Hematopoietic multipotent progenitor cell treated with erythropoietin and hydrocortisone succinate and interleukin-3 and kit ligand, for 6 days (in vitro differentiated cells): ENCODE measurements at places on chromosomes 13 and 19.

DNA sequence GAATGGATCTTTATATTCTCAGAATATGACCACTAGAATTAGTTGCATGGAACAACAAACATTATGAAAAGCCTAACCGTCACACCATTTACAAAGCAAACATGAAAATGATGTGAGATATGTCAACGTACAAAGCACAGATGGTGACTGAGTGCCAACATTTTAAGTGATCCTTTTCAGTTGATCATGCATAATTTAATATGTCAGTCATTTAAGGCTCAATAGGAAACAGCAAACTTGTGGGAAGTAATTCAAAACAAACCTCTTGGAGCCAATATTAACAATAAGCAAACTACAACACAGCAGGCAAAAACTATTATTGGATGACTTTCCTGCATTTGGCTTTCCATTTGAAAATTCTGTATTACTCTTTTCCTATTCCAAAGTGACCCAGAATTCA lies 277.6 kb downstream of the SLITRK6 start:
- DNase-seq, result no peak

DNA sequence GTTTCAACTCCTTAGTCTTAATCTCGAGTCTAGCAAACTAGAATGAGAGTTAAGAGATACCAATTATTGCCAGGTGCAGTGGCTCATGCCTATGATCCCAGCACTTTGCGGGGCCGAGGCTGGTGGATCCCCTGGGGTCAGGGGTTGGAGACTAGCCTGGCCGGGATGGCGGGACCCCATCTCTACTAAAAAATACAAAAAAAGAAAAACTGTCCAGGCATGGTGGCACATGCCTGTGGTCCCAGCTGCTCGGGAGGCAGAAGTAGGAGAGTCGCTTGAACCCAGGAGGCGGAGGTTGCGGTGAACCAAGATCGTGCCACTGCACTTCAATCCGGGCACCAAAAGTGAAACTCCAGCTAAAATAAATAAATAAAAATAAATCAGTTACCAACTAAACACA lies 1119.5 kb upstream of the ATXN8OS start:
- DNase-seq, result no peak

DNA sequence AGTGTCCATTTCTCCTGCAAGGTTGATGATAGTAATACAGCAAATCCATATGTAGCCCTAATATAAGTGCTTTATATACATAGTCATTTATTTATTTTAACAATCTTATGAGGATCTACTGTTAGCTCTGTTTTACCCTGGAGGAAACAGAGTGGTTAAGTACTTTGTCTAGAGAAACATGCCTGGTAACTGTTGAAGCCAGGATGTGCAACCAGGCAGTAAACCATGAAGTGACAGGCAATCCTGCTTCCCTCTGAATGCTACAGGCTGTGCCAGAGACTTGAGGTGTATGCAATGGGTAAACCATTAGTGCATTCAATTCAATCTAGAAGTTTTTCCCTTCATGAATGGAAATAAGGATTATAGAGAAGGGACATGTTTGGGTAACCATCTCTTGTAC lies 911.0 kb downstream of the PCDH17 start:
- DNase-seq, result no peak

GRCh38 chr13:53143757-53144339 lies 115.2 kb downstream of the OLFM4 start:
- DNase-seq, result no peak

GRCh38 chr13:92355213-92355612 lies 871.4 kb upstream of the GPC6 start:
- peak; percentile 2 for DNase-seq

GRCh38 chr13:98372876-98373275 lies 195.8 kb upstream of the RNF113B start:
- no peak for DNase-seq

- peak; percentile 77 for DNase-seq
Observed at GRCh38 chr13:101626925-101627555, 174.6 kb downstream of the ITGBL1 start.

- DNase-seq, result no peak
Observed at GRCh38 chr13:50360637-50361036, 345.4 kb downstream of the KCNRG start.

DNA sequence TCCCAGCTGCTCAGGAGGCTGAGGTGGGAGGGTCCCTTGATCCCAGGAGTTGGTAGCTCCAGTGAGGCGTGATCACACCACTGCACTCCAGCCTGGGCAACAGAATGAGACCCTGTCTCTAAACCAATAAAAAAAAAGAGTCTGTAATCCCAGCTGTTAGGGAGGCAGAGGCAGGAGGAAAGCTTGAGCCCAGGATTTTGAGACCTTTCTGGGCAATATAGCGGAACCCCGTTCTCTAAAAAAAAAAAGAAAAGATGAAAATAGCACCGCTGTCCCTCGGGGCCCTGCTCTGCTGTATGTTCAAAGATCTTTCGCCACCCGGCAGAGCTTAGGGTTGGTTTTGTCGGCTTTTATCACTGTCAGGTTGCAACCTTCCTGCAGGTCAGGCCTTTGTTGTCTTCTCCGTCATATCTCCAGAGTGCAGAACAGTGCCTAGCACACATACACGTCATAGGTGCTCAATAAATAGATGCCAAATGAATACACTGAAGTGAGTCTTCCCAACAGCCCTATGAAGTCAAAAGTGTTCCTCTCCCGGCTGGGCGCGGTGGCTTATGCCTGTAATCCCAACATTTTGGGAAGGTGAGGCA lies 13.4 kb upstream of the BCAM start:
- DNase-seq, result no peak

GRCh38 chr13:33744589-33745369 lies 73.2 kb upstream of the RFC3 start:
- DNase-seq, result no peak

DNA sequence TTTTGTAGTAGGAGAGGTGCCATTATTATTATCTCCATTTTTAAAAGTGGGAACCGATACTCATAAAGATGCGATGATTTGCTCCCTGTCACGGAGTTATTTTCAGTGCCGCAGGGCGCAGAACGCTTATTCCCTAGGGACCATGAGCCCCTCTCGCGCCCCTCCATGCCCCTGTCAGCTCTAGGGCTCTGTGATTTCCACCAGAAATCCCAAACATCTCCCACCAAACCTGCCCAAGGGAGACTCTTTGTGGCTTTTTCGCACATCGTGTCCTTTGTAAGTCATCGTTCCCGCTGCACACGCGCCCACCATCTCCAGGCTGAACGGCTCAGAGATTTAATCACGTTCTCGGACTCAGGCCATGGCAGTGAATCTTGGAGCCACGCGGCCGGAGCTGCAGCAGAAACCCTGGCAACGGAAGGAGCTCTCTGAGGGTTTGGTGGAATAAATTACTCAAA lies 105.1 kb downstream of the DNAJC15 start:
- no peak for DNase-seq

DNA sequence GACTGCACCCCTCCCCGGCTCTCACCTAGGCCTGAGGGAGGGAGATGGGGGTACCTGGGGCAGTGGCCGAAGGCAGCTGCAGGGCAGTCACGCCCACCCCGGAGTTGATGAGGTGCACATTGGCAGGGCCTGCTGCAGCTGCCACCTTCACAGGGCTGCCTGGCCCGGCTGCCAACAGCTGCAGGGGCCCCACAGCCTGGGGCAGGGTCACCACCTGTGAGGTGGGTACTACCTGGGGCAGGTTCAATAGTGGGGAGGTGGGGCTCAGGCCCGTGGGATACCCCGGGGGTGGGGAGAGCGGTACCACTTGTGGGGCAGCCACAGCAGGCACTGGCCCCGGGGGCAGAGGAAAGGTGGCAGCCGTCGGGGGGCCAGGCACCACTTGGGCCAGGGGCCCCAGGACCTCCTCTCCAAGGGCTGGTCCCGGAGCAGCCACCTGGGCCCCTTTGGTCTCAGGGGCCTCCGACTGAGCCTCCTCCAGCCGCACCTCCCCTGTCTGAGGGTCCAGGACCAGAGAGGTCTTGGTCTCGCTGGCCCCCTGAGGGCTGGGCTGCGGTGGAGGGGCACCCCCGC lies 2.7 kb downstream of the SIX5 start:
- DNase-seq, result no peak

DNA sequence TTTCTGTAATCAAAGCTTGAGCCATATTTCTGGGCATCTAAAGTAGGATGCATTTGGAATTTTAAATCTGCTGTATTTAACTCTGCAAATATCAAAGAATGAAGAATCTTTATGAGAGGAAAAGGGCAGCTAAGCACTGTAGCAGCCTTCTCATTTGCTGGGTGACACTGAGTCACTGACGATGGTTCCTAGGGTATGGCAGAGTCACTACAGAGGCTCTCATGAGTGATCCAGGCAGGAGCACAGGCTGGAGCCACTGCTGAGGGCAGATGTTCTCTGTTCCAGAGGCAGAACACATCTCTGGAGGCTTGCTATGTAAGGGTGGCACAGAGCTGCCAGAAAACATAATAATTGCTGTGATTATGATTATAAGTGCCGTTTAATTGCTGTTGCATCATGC lies 340.7 kb upstream of the HTR2A start:
- DNase-seq, result no peak

DNA sequence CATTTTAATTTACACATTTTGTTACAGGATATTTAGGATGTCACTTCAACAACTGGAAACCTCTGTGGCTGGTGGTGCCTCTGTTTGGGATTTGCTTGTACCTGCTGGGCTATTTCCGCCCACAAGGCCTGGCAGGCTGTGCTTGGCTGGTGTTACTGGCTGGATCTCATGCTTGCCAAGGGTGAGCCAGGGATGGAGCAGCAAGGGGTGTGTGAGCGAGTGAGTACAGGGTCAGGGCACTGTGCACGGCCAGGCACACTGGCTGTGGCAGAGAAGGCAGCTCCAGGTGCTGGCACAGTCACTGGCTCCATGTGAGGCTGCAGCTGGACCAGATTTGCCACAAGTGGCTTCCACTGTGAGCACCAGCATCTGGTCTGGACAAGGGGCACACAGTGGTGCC lies 1254.8 kb downstream of the SLITRK5 start:
- DNase-seq, result no peak

DNA sequence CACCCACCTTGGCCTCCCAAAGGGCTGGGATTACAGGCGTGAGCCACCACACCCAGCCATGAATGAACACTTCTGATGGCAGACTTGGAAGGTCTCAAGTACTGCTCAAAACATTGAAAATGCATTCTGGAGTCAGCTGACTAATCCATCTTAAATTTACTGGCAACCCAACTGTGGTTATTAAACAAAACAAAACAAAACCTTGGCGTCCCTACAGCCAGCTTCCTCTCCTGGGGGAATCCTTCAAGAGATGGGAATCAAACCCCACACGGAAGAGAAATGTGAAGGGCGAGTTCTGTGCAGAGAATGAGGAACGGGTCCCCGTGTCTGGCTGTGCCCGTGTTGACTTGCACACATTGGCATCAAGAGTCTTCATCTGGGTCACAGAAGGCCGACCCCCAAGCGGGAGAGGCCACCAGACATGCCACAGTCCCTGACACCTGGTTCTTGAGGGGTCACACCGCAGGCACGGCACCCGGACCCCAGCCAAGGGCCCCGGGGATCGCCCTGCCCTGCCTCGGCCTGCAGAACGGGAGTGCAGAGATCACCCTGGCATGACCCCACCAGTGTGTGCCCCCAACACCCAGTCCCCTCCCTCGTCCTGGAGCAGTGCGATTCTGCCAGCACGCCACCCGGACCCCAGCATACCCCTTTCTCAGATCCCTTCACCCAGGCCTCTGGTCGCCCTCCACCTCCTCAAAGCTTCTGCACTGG lies 3.2 kb downstream of the MAP2K2 start:
- DNase-seq, result no peak

DNA sequence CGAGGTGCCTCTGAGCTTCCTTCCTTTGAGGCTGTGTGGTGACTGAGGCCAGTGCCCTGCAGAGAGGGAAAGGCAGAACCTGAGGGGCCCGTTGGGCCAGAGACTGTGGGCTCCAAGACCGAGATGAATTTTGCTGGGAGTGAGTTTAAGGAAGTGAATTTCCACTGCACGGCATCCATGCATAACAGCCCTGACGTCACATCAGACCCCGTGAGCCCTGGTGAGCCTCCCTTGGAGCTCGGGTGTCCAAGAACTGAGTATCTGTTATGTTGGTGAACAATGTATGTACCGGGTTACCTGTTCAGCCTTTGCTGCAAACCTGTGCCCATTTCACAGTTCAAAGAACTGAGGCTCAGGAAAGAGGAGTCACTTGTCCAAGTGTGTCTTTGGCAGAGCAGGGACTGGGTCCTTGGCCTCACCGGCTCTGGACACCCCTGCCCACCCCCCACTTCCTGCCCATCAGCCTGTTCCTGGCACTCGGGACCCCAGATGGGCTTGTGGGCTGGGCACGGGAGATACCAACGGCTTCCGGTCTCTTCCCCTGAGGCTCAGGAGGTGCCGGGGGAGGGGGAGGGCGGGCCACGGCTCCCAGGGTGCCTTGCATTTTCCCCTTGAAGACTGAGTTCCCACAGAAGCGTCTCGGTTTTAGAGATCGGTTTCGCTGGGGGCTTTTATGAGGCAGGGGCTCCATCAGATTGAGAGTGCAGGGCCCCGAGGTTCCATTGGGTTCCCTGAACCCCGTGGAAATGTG lies 33.7 kb downstream of the NFILZ start:
- peak; percentile 57 for DNase-seq

DNA sequence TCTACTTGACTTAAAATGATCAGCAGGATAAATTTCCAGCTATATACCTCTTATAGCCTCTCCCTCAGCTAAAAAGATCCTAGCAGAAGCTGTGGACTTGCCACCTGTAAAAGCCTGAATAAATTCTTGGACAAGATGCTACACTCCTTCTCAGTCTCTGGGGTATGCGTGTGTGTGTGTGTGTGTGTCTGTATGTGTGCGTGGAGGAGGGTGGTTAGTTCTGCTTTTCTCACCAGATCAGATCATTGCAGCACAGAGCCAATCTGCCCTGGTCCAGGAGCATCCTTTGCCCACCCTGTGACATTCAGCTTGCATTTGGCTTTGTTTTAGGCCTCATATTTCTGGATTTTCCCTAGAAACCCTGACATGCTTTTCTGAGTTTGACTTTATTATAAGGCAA lies 438.3 kb downstream of the RFC3 start:
- no peak for DNase-seq

GRCh38 chr19:53903055-53903680 lies 5.9 kb upstream of the CACNG7 start:
- DNase-seq, result peak; percentile 83

DNA sequence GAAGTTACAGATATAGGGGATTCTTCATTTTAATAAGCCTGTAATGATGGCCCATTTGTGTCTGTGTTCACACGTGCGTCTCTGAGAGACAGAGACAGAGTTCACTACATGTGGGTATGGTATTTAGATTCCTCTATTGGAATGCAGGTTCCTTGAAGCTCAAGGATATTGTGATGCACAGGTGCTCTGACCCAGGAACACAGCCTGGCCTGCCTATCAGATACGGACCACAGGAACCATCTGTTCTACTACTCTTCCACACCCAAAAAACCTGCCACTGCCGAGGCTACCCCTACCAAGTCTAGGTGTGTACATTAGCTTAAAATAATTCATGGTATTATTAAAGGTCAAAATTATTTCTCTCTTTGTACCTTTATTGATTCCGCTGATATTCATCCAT lies 289.2 kb downstream of the ATP8A2 start:
- no peak for DNase-seq

GRCh38 chr13:71626421-71627117 lies 240.4 kb downstream of the DACH1 start:
- no peak for DNase-seq

DNA sequence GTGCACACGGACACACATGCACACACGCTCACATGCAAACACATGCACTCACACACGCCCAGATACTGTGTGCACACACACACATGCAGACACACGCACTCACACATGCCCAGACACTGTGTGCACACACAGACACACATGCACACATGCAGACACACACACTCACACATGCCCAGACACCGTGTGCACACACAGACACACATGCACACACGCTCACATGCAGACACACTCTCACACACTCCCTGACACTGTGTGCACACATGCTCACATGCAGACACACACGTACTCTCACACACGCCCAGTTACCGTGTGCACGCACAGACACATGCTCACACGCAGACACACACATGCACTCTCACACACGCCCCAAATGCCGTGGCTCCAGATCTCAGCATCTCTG lies 137.2 kb upstream of the MCF2L start:
- no peak for DNase-seq
